ENCODE measurements at places on chromosomes 1 and 21. TPM values are rescaled to one million over a fixed set of nuclear protein-coding genes. Genes with fewer than 3 reads are reported as not detected.

Gene PPIAL4G
- not detected for total RNA-seq

Gene TBX15
- total RNA-seq = 0.27 TPM

Gene KRTAP20-1
- total RNA-seq = not detected

Gene PROK1
- total RNA-seq = not detected

Gene TMEM61
- total RNA-seq = 0.42 TPM

Gene RGL1
- 4.8 TPM for total RNA-seq

Gene KRTAP19-1
- total RNA-seq = not detected

Gene CLIC6
- not detected for total RNA-seq

Gene SAMSN1
- total RNA-seq = not detected

Gene PAFAH2
- 9.9 TPM for total RNA-seq

Gene FCGR1A
- not detected for total RNA-seq

Gene DISC1
- total RNA-seq = 14.1 TPM

Gene PARS2
- total RNA-seq = 3.8 TPM

Gene NCAM2
- 11.2 TPM for total RNA-seq

Gene KRTAP12-3
- total RNA-seq = not detected

Gene APOBEC4
- not detected for total RNA-seq

Gene DNAJC6
- total RNA-seq = 7.8 TPM

Gene OTUD7B
- 16.3 TPM for total RNA-seq

Gene B3GALT2
- total RNA-seq = 2.1 TPM

Gene RNF186
- total RNA-seq = not detected

Gene GPR25
- not detected for total RNA-seq

Gene FAM177B
- not detected for total RNA-seq

Gene C1QC
- not detected for total RNA-seq

Gene MYOC
- not detected for total RNA-seq

Gene MTARC1
- 0.16 TPM for total RNA-seq

Gene MRPL24
- total RNA-seq = 271 TPM

Gene LCE6A
- not detected for total RNA-seq

Gene CTSS
- total RNA-seq = 1.5 TPM

Gene TOMM20
- 153 TPM for total RNA-seq

Gene GRIK3
- not detected for total RNA-seq

Gene PKN2
- 15.8 TPM for total RNA-seq

Gene RHBG
- total RNA-seq = not detected

Gene CFH
- 2.8 TPM for total RNA-seq

Gene USH2A
- total RNA-seq = 0.03 TPM

Gene SEC16B
- 0.34 TPM for total RNA-seq

Gene CHIA
- total RNA-seq = not detected

Gene ESPN
- total RNA-seq = 12.2 TPM

Gene TPTE
- 5.3 TPM for total RNA-seq

Gene TMPRSS15
- total RNA-seq = 35.2 TPM

Gene DIO1
- not detected for total RNA-seq

Gene MATN1
- 0.45 TPM for total RNA-seq

Gene F3
- 9.2 TPM for total RNA-seq

Measured in A375 (cell line).